GDM1 (cell line): ENCODE measurements at places on chromosomes 13 and 19.

- no peak for DNase-seq
Observed at GRCh38 chr13:106597749-106598395, 29.9 kb upstream of the ARGLU1 start.

- peak; percentile 50 for DNase-seq
Observed at GRCh38 chr19:1929021-1929742, 11.8 kb upstream of the CSNK1G2 start.

DNA sequence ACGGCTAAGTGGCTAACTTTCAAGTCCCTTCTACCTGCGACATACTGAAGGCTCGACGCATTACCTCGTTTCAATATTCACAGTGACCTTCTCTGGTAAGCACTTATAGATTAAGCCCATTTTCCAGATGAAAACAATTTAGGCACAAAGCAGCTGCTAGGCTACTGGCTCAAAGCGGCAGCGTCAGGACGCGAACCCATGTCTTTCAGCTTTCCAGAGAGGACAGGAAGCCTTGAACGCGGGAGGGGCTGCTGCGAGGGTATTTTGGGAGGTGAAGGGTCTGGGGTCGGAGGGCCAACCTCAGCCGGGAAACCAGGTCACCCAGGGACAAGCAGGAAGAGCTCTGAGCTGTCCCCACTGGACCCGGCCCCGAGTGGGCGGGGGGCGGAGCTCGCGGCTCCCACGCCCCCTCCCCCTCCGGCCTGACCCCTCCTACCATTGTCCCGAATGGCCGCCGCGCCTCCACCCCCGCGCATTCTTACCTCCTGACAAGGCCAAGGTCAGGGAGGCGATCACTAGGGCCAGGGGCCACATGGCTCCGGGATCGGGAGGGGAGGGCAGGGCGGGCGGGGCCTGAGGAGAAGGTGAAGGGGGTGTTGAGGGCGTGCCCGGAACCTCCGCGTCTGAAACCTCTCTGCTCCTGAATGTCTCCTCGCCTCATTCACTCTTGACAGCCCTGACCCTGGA, at the start of gene KLK13:
KLK13 (minus strand) TSS at position 559 of the 687 bp plus-strand sequence; CDS start at position 534, 25 bp downstream.
- DNase-seq, result no peak

GRCh38 chr13:98364647-98365046, 187.6 kb upstream of the RNF113B start:
- DNase-seq, result no peak

DNA sequence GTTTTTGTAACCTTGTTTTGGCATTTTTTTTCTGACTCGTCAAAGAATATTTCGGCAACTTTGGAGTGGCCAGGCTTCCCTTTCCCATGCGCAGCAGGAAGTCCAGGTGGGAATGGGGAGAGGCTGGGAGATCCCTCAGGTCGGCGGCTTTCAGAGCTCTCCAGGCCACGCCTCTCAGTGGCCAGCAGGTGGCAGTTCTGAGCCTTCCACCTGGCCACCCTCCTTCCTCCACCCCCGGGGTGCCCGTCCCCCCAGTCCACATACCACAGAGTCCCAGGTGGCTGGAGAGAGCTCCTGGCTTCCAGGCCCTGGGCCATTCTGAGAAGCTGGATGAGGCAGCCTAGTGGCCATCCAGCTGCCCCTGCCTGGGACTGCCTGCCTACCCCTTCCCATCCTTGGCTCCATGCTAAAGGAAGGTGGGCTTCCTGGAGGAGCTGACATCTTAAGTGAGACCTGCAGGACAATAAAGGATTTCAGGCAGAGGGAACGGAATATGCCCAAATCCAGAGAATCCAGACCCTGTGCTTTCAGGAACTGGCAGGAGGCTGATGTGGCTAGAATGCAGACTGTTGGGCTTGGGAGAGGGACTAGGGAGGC, 46.3 kb downstream of the CCNE1 start:
- DNase-seq, result no peak

- no peak for DNase-seq
Observed at GRCh38 chr19:42081584-42082203, 5.7 kb downstream of the ZNF574 start.

DNA sequence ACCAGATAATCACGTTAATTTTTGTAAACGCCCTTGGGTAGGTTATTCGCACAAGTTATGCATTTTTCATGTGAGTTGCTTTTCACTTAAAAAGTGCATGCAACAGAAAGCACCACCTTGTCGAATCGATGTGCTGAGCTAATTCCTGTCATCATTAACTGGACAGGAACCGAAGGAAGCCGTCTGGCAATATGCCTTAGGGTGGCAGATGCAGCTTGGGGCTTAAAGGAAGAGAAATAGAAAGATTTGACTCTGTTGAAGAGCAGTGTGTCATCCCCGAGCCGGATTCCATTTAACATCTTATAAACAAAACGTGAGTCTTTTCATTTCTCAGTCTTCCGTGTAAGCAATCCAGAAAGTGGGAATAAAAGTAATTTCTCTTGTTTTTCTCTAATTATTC, 70.0 kb downstream of the ATP11A start:
- DNase-seq, result no peak

- DNase-seq, result no peak
Observed at GRCh38 chr19:11247934-11248333, 8.5 kb downstream of the ANGPTL8 start.

- no peak for DNase-seq
Observed at GRCh38 chr19:9936326-9937000, at the start of gene OLFM2. Gene OLFM2 (minus strand): TSS chr19:9936515. CDS start chr19:9936366, 149 bp downstream.

- DNase-seq, result peak; percentile 64
Observed at GRCh38 chr19:17766543-17767131, 15.4 kb downstream of the FCHO1 start.

DNA sequence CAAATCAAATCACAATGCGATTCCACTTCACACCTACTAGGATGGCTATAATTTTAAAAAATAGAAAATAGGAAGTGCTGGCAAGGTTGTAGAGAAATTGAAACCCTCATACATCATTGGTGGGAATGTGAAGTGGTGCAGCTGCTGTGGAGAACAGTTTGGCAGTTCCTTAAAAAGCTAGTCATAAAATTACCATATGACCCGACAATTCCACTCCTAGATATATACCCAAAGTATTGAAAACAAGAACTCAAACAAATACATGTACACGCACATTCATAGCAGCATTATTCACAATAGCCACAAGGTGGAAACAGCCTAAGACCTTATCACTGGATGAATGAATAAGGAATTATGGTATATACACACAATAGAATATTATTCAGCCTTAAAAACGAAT, 12.0 kb downstream of the HMGB1 start:
- peak; percentile 32 for DNase-seq

- peak; percentile 95 for DNase-seq
Observed at GRCh38 chr13:95480131-95480545, 72.4 kb upstream of the CLDN10 start.

- DNase-seq, result no peak
Observed at GRCh38 chr19:38862321-38863059, 12.7 kb upstream of the HNRNPL start.

GRCh38 chr13:23180711-23181110, at the start of gene SGCG:
Gene SGCG (plus strand): TSS chr13:23180979. CDS start chr13:23203695, 22,716 bp downstream.
- DNase-seq, result no peak
